Foreskin keratinocyte (primary cell): ENCODE measurements at places on chromosomes 7 and 10.

GRCh38 chr7:31853380-31853779 is 166.4 kb downstream of the PPP1R17 start:
- no peak for DNase-seq

- DNase-seq: peak; percentile 85
These were observed 126.7 kb upstream of the PRSS58 start for GRCh38 chr7:142384493-142384922.

GRCh38 chr10:93812659-93813338 is 55.1 kb downstream of the LGI1 start:
- DNase-seq: no peak

- DNase-seq: no peak
These were observed 65.8 kb downstream of the BLNK start for GRCh38 chr10:96205580-96205979.

DNA sequence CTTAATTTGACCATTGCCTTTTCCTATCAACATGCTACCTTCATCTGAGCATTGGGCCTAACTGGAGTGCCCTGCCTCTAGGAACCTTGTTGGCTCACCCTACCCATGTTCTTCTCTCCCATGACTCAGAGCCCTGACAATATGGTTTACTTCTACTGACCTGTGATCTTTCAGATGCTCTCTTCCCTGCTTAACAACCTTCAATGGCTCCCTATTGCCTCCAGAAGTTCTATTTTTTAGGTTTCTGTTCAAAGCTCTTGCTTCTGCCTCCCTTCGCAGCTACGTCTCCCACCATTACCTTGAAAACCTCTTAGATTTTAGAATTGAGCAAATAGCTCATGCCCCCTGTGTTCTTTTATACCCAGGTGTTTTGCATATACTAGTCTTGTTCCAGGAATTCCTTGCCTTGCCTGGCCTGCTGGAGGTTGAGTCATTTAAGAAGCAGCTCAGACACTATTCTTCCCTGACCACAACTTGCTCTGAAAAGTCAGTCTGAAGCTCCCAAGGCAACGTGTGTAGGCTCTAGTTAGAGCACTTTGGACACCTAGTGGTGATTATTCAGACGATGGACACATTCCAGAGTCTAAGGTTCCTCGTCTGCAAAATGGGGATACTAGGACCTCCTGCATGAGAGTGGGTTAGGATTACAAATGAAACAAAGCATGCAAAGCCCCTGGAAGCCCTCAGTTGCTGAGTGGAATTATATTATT is 64.4 kb upstream of the EMX2 start:
- DNase-seq: peak; percentile 97

DNA sequence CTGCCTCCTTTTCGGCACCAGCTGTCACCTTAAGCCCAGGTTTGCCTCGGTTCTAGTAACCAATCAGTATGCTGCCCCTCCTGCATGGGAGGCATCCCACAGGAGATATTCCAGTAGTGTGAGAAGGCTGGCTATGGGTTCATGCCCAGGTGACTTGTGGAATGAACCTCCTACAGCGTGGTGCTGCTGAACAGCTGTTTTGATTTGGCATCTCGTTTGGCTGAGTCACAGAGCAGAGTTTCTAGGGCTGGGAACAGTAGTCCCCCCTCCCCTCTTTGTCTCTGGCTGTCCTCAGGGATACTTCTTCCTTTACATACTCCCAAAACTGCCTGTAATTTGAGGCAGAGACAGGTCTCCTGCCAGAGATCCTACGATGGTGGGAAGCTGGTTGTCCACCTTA is 16.1 kb downstream of the R3HCC1L start:
- DNase-seq: no peak

DNA sequence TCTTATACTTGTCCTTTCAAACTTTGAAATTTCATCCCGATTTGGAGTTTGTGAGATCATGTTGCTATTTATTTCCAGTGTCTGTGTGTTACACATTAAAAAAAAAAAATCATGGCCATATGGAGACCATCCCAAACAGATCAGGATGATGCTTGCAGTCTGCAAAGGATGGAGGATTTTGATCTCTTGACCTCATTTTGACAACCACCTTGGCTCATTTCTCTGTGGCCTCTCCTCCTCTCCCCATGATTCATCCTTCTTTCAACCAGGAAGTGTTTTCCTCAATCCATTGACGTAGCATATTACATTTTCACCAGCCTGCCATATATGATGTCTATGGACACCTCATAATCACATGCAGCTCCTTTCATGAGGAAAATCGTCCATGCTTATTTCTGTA is 68.9 kb upstream of the INSYN2A start:
- no peak for DNase-seq

GRCh38 chr7:29208410-29209250 is 14.1 kb downstream of the CHN2 start:
- DNase-seq: no peak
